ENCODE measurements at places on chromosomes 11 and 22.

DNA sequence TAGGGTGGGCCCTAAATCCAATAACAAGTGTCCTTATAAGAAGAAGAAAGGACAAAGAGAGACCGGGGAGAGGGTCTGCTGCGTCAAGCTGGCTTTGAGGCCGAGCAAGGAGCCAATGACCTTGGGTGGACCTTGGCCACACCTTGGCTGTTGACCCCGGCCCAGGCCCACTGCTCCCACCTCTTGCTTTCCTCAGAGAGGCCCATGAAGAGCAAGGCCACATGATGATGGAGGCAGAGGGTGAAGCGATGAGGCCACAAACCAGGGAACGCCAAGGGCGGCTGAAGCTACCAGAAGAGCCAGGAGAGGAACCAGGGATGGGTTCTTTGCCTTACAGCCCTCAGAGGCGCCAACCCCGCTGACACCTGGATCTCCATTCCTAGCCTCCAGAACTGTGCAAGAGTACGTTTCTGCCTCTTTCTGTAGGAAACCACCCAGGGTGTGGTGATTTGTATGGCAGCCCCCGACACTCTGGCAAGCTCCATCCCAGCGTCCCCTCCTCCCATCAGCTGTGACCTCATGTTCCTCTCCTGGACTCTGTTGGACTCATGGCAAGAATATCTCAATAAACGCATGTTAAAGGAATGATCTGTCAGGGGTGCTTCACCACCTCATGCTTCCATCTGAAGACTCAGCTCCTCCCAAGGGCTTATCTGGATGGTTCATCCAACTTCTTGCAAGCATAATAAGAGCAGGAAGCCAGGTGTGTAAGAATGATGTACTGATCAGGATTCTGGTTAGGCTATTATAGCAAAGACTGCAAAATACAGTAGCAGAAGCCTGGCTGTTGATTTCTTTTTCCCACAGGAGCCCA lies 41.6 kb upstream of the LINC01488 start:
- DNase-seq, result no peak

GRCh38 chr22:28956506-28956905 lies 73.1 kb downstream of the ZNRF3 start:
- no peak for DNase-seq

DNA sequence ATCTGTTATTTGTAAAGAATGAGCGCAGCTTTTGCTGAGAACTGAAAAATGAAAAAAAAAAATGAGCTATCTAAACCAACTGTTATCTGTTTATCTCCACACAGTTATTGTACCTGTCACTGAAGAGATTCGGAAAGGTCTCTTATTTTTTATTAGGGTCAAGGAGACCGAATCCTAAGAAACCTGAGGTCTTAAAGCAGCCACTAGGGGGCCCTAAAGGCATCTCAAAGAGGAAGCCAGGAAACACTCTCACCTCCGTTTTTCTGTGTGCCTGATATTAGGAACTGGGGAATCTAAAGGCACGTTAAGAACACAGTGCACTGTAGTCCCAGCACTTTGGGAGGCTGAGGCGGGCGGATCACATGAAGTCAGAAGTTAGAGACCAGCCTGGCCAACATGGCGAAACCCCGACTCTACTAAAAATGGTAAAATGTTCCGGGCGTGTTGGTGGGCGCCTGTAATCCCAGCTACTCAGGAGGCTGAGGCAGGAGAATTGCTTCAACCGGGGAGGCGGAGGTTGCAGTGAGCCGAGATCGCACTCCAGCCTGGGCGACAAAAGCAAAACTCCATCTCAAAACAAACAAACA lies 3.5 kb upstream of the LARGE1 start:
- DNase-seq, result no peak

DNA sequence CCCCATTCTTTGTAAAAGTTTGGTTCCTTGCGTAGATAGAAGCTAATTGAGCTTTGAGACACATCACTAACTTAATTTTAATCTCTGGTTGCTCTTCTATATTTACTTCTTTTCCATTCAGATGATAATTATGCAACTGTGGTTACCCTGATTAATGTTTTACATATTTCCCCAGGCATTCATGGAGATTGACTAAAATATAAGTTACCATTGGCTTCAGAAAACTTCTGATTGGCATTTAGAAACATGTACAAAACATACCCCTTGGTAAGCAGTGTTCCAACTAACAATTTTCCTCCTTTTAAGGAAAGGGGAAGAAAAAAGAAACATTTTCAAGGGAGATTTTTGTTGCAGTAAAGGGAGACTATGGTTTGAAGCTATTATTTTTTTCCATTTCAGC lies 43.9 kb downstream of the FAT3 start:
- no peak for DNase-seq

DNA sequence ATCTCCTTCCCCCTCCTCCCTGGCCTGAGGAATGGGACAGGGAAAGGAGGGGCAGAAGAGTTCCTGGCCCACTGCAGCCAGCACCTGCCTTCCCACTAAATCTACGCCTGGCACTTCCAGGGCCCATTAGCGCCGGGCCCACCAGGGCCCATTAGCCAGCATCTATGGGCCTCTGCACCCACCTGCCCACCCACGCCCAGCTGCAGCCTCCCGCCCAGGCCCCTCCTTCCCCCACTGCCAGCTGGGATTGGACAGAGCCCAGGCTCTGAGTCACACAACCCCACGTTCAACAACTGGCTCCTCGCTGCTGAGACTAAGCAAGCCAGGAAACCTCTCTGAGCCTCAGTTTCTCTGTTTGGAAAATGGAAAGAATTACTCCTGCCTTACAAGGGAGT lies 48.7 kb downstream of the CYTH4 start:
- no peak for DNase-seq

DNA sequence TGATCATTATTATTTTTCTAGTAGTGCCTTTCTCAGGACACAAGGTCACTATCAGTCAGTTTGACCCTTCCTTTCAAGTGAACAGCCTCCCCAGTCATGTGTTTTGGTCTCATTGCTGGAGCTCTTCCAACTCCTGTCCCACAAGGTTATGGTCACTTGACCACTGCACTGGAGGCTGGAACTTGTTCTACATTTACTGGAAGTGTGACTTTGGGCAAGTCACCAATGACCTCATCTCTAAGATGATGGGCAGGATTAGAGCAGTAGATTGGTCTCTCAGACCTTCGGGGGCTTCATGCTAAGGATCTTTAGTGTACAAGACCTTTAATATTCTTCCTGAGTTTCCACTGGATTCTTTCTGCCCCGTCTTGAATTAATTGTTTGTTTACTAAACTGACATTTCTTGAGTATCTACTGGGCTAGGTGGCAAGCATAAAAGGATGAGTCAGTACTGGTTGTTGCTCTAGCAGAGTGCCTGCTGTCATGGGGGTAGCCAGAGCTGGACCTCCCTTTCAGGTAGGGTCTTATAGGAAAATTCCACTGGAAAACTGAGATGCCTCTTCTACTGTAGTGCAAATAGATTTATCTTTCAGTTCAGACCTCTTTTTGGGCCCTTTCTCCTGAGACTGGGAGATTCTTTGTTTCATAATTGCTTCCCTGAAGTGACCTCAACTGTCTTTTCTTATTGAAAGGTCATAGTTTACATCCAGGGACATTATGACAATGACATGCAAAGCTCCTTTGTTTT lies 106.8 kb downstream of the GRAMD1B start:
- no peak for DNase-seq

DNA sequence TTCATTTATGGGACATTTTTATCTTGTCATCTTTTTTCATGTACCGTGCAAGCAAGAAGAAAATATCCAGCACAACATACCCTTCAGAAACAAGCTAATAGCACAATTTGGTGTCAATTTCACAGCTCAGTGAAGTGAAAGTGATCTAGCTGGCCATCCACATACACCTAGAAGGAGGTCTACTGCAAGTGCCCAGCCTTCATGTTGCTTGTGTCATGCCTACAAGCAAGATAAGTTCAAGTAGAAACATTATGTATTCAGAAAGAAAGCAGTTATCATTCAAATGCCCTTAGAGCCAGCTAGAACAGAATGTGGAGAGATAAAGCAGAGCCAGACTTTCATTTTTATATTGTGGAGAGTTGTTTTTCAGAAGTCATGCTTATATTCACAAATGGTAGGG lies 325.7 kb upstream of the PITPNB start:
- no peak for DNase-seq

GRCh38 chr11:78949976-78950690 lies 375.5 kb upstream of the NARS2 start:
- no peak for DNase-seq

DNA sequence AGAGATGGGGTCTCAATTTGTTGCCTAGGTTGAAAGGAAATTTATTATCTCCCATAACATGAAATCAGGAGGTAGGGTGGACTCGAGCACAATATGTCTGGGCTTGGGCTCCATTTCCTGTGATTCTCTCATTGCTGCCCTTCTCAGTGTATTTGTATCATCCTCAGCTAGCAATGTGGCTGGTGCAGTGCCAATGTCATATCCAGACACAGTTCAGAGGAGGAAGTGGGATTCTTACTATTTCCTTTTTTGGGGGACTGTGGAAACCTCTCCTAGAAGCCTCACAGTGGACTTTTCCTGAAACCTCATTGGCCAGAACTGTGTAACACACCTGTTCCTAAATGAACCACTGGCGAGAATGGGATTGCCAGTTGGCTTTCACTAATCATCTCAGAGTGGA lies 21.0 kb upstream of the SWAP70 start:
- no peak for DNase-seq

GRCh38 chr22:25130462-25130861 lies 69.2 kb upstream of the CRYBB3 start:
- DNase-seq, result no peak

DNA sequence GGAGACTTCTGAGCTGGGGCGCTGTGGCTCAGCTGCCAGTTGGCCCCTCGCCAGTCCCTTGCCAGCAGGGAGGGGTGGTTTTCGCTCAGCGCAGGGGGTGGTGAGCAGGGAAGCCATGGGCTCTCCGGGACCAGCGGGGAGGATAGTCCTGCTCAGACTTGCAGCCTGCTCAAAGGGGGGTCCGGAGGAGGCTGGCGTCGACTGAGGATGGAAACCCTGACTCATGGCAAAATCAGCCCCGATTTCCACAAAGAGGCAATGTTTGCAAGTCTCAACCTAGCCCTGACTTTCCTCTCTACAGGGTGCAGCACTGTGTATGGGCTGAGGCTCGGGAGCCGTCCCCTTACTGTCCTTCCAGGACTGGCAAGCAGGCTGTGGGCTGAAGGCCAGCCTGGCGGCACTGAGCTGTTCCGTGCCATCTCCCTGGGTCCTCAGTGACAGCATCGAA lies 35.1 kb downstream of the FBLN1 start:
- DNase-seq, result peak; percentile 71

DNA sequence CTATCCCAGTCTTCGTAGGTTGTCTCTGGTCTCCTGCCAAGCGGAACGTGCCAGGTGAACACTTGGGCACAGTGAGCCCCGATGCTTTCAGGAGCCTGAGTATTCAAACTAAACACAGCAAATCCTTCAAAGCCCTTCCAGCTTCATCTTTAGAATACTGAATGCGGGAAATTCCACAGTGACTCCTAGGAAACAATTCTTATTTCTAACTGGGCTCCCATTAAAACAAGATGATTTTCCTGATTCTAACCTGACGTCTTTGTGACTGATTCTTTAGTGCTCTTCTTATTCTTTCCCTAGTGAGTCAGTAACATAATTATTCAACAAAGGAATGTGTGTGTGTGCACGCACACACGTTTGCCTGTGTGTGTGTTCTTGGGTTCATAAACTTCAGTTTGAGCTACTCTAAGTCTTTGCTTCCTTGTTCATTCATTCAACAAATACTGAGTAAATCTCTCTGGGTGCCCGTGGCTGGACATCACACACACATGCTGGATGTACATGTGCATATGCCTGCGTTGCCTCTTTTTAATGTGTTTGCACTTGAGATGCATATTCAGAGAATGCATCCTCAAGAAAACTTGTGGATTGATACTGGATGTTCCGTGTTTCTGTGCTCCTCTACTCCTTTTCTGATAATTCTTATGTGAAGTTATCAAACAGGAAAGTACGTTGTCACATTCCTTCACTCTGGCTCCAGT lies 134.5 kb downstream of the WNT7B start:
- peak; percentile 40 for DNase-seq

DNA sequence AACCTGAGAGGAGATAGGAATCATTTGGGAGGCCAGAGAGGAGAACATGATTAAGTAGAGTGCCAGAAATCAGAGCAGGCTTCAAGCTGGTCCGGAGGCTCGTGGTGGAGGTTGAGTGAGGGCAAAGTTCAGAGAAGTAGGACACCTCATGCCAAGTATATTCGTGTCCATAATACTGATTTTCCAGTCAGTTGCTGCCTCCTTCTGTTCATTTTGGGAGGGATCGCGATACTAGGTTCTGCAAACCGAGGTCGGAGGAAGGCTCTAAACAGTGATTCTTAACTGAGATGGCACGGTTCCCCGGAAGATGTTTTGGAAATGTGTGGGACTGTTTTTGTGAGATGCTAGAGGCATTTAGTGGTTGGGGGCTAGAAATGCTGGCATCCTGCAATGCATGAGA lies 13.6 kb upstream of the CD3E start:
- DNase-seq, result no peak

- no peak for DNase-seq
Measured at GRCh38 chr11:17389211-17389956, 925 bp upstream of the KCNJ11 start.

- no peak for DNase-seq
Measured at GRCh38 chr11:67055812-67056211, 835 bp upstream of the RHOD start.

DNA sequence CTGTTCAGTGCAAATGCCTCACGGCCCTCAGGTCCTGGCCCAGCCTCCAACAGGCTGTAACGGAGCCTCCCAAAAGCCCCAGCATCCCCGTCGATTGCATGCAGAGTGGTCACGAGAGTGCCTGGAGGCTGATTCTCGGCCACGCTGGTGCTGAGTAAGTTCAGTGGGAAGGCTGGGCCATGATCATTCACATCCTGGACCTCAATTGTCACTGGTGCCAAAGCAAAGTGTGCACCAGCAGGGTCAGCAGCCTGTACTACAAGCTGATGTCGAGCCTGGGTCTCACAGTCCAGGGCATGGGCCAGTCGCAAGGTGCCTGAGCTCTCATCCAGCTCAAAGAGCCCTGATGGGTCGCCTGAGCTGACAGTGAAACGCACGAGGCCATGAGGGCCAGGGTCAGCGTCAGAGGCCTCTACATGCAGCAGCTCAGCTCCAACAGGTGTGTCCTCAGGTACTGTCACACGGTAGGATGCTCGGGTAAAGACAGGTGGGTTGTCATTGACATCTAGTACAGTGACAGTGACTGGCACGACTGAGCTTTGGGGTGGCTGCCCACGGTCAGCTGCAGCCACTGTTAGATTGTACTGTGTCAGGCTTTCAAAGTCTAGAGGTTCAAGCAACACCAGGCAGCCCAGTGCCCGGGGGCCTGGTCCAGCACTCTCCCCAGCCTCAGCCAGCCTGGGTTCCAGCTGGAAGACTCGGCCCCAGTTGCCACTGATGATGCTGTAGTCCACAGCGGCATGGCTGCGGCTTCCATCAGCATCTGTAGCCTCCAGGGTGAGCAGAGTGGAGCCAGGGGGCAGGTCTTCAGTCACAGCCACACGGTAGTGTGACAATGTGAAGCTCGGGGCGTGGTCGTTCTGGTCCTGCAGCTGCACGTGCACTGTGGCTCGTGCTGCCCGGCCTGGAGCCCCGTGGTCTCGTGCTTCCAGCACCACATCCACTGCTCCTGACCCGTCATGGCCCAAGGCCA lies 4.5 kb upstream of the TPP1 start:
- DNase-seq, result no peak

GRCh38 chr11:7320306-7320705 lies 68.6 kb downstream of the SYT9 start:
- DNase-seq, result no peak

GRCh38 chr11:126268361-126268707 lies 361 bp downstream of the SRPRA start:
- DNase-seq, result no peak

Measured in AG09309 (cell line).